Heart right ventricle (tissue), 16 donors: ENCODE measurements at places on chromosomes 5 and 9. TPM values are rescaled to one million over a fixed set of nuclear protein-coding genes. Genes with fewer than 3 reads are reported as not detected.

Gene SCGB3A2
- total RNA-seq, result not detected

Gene PIP5K1B
- total RNA-seq, result 36.4 TPM

- no peak for DNase-seq
- no peak overlapping the region for H3K4me3 ChIP-seq
- no peaks in the 10 kb centered on the region for H3K36me3 ChIP-seq
- H3K4me1 ChIP-seq, result peaks cover 13% of the 10 kb centered on the region
Observed at GRCh38 chr5:119341452-119342349, 14.1 kb upstream of the TNFAIP8 start.

DNA sequence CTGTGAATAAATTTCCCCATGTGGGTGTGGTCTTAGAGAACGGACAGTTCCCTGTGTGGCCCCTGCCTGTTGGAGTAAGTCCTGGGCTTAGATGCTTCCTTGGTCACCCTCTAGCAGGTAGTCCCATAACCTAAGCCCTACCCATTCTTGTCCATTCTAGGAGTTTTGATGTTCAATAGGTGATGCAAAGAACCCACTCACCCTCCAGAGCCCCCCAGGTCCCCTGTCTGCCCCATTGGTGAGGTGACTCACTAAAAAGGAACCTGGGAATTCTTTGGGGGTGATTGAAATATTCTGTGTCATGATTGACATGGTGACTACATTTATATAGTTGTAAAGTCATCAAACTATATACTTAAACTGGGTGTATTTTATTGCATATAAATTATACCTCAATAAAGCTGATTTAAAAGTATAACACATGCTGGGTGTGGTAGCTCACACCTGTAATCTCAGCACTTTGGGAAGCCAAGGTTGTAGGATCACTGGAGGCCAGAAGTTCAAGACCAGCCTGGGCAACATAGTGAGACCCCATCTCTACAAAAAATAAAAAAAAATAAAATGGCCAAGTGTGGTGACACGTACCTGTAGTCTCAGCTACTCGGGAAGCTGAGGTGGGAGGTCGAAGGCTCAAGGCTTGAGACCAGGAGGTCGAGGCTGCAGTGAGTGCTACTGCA lies 20.8 kb upstream of the GTF3C5 start:
- peaks cover 15% of the 10 kb centered on the region for H3K27me3 ChIP-seq
- no peak for DNase-seq
- no peak overlapping the region for H3K27ac ChIP-seq
- H3K4me3 ChIP-seq, result no peak overlapping the region

Gene FIBCD1
- 1.5 TPM for total RNA-seq

GRCh38 chr9:114363424-114363823 lies 24.4 kb downstream of the AKNA start:
- no peak overlapping the region for H3K4me3 ChIP-seq
- no peak for DNase-seq
- H3K27ac ChIP-seq, result no peak overlapping the region

Gene PCDHB13
- 5.4 TPM for total RNA-seq

DNA sequence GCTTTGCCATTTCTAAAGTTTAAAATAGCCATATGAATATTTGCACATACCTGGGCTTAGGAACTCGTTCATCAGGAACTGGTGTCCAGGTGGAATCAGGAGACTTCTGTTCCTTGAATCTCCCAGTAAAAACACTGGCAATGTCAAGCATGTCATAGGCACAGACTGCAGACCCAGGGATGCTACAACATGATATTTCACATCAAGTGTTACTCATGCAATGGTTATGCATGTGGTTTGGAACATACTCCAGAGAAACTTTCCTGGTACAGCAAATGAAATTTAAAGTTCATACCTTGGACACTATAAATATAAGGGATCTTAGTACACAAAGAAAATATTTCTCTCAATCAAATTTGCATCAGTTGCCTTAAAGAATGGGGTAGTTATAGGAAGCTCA lies 92.2 kb downstream of the SEMA6A start:
- DNase-seq, result no peak
- H3K4me1 ChIP-seq, result peaks cover 15% of the 10 kb centered on the region
- H3K36me3 ChIP-seq, result peaks cover 42% of the 10 kb centered on the region
- H3K27ac ChIP-seq, result no peak overlapping the region
- H3K4me3 ChIP-seq, result no peak overlapping the region

DNA sequence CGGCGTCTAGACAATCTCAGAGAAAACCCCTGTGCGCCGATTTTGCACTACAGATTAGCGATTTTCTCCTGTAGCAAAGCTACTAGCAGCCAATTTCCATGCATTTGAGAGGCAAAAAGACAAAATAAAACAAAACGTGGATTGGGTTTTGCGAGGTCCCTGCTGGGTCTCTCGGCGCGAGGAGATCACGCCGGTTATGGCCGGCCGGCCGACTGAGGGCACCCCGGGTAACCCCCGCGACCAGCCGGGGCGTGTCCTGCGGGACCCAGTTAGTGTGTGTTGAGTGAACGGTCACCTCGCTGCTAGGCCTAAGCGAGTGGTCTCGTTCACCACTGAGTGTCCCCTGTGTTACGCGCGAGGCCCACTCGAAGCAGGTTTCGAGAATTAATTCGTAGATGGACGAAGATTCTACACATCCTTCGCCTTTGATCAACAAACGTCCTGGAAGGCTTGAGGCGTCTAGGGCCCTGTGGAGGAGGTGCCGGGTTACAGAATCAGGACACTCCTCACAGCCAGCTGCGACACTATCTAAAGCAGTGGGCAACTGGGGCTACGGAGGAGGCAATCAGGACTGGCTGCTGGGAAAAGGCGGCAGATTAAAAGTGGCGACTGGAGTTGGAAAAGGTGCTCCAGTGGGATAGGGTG lies 764 bp upstream of the VDAC1 start:
- peak overlapping the region; percentile 91 for H3K27ac ChIP-seq
- H3K36me3 ChIP-seq, result no peaks in the 10 kb centered on the region
- H3K4me1 ChIP-seq, result peaks cover 41% of the 10 kb centered on the region
- H3K27me3 ChIP-seq, result no peaks in the 10 kb centered on the region
